ENCODE measurements at places on chromosomes 13 and 19.

DNA sequence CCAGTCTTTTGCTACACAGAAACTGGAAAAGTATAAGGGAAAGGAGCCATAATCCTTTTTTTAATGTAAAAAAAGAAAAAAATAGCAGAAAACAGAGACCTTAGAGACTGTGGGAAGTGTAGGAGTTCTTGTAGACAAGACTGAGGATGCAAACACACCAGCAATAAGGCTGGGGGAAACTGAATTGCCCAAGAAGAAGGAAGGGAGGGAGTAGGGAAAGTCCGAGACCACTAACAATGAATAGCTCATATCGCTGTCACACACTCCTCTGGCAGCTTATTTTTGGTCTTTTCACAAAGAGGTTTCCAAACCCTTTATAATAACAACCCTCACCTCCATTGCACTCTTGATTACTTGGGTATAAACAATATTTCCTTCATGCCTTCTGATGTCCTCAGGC is 952.0 kb downstream of the SLITRK5 start:
- no peak for DNase-seq

DNA sequence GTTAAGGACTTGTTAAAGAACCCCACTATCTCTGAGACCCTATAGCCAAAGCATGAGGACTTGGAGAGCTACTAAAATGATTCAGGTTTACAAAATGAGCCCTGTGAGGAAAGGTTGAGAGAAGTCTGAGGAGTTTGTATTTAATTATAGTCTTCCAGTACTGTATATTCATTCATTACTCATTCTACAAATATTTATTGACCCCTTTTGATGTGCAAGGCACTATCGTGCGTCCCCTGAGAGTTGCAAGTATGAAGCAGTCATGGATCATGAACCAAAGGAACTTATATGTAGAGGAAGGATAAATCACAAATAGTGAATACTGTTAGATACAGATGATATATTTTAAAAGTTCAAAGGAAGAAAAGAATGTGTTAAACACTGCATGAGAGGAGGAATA is 84.4 kb downstream of the DNAJC15 start:
- DNase-seq, result no peak

- no peak for DNase-seq
Observed at GRCh38 chr13:51168623-51169022, 53.6 kb upstream of the FAM124A start.

- no peak for DNase-seq
Observed at GRCh38 chr13:113469582-113469981, 16.3 kb upstream of the ADPRHL1 start.

DNA sequence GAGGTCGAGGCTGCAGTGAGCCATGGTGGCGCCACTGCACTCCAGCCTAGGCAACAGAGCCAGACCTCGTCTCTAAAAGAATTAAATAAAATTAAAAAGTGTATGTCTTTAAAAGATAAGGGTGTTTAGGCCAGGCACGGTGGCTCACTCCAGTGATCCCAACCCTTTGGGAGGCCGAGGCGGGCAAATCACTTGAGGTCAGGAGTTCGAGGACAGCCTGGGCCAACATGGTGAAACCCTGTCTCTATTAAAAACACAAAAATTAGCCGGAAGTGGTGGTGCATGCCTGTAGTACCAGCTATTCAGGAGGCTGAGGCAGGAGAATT is 7.5 kb upstream of the SDHAF1 start:
- DNase-seq, result no peak

GRCh38 chr19:54282686-54283470 is 2.0 kb upstream of the LILRB2 start:
- DNase-seq, result no peak

- DNase-seq, result no peak
Observed at GRCh38 chr19:55688422-55689218, 13.6 kb downstream of the EPN1 start.

- DNase-seq, result peak; percentile 79
Observed at GRCh38 chr19:18519962-18520847, 1.7 kb downstream of the ELL start.

DNA sequence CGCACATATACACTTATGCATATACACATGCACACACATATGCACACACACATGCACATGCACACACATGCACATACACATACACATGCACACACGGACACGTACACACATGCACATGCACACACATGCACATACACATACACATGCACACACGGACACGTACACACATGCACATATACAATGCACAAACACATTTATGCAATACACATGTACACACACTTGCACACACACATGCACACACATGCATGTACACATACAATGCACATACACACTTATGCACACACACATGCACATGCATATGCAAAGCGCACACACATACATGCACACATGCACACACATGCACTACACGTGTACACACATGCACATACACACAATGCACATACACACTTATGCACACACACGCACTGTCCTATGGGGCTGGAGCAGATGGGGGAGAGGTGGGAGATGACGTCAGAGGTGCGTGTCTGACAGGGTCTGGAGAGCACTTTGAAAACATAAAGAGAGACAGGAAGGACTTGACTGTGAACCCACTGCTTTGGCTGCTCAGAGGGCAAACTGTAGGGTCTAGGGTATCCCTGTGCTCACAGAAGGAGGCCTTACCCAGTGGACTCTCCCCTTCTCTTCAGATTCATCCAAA is 108.2 kb downstream of the UQCRFS1 start:
- no peak for DNase-seq

GRCh38 chr13:75341028-75341427 is 140.9 kb downstream of the TBC1D4 start:
- DNase-seq, result no peak

GRCh38 chr13:44237276-44237767 is 136.3 kb upstream of the SERP2 start:
- no peak for DNase-seq

DNA sequence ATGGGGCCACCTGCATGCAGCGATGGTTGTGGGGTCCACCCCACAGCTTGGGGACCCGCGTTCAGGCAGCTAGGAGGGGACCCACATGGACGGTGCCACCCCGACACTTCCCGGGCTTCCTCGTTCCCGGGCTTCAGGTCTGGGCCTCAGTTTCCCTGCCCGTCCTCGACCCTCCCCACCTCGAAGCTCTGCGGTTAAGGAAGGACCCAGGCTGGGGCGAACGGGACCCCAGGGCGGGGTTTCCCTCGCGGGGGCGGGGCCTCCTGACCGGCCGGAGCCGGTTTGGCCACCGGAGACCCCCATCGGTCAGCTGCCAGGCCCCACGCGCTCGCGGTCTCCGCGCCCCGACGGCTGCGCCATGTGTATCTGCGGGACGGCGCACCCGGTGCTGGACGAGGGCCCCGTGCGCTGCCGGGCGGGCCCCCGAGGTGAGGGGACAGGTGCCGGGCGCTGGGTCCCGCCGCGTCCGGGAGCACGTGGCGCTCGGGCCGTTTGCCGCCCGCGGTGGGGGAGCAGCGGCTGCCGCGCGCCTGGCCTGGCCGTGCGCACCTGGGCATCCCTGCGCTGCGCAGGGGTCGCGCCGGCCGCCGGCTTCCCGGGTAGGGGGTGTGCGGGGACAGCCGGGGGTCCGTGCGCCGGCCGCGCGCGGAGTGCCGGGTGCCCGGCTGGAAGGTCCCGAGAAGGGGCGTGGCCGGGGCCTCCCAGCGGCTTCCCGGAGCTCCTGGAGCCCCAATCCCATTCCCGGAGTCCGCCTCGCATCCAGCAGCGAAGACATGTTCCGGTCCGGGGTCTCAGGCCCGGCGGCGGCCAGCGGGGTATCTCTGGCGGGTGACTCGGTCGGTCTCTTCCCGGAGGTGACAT is 4.2 kb downstream of the ARHGAP45 start:
- no peak for DNase-seq

DNA sequence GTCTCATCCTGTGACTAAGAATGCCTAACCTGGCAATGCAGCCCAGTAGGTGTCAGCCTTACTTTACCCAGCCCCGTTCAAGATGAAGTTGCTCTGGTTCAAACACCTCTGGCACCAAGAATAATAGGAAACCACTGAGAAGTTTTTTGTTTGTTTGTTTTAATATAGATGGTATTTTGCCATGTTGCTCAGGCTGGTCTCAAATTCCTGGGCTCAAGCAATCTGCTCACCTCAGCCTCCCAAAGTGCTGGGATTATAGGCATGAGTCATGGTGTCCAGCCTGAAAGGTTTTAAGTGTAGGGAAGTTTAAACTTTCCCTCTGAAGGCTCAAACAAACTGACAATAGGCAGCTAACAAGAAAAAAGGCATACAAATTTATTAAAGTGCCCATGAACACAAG is 51.2 kb upstream of the ABCC4 start:
- DNase-seq, result no peak

GRCh38 chr13:80070024-80070703 is 270.8 kb downstream of the SPRY2 start:
- no peak for DNase-seq

DNA sequence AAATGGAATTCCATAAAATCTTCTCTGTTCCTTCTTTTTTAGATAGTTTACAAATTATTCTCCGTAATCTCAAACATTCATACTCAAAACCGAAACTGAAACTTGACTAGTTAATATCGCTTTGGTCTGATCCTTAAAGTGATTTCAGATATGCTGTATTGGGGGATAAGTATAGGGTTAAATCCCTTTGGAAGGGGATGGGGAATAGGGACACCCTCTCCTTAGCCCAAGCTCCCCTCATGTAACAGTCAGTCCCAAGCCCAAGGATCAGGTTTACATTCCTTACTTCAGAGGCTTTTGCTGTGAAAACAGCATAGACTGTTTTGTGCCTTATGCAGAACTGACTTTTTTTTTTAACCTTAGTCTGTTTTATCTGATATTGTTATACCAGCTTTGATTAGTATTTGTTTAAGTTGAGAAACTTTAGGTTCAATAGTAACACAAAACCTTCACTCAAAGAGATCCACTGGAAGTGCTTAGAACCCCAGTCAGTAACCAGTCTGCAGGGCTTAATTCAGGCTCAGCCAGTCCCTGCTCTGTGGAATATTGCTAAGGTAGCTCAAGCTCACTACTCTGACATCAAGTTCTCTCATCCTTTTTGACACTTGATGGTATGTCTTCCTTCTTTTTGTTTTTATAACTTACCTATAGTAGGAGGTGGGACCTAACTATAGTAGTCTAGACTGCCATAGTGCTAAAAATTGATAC is 10.5 kb downstream of the CDADC1 start:
- no peak for DNase-seq

- no peak for DNase-seq
Observed at GRCh38 chr19:12786141-12786870, 5.0 kb upstream of the JUNB start.

DNA sequence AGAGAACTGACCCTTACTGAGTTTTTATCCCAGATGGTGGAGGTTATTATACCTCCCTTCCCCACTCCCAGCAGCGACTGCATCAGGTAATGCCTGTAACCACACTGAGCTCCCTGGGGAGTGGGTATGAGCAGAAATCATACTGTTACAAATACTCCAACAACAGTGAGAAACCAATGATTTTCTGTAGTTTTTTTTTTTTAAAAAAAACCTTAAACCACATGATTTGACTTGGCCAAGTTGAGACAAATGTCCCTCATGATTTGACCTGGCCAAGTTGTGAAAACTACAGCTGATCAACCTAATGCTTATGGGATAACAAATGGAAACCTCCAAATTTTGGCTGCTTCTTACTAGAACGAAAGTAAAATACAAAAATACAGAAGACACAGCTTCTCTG is 33.1 kb upstream of the SERP2 start:
- DNase-seq, result no peak

DNA sequence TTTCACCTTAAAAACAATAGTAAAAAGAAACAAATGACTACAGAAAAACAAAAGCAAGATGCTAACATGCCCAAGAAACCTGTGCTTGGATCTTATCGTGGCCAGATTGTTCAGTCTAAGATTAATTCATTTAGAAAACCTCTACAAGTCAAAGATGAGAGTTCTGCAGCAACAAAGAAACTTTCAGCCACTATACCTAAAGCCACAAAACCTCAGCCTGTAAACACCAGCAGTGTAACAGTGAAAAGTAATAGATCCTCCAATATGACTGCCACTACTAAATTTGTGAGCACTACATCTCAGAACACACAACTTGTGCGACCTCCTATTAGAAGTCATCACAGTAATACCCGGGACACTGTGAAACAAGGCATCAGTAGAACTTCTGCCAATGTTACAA is 6.0 kb downstream of the CKAP2 start:
- no peak for DNase-seq

GRCh38 chr13:99661791-99662190 is 160.5 kb downstream of the TM9SF2 start:
- no peak for DNase-seq

DNA sequence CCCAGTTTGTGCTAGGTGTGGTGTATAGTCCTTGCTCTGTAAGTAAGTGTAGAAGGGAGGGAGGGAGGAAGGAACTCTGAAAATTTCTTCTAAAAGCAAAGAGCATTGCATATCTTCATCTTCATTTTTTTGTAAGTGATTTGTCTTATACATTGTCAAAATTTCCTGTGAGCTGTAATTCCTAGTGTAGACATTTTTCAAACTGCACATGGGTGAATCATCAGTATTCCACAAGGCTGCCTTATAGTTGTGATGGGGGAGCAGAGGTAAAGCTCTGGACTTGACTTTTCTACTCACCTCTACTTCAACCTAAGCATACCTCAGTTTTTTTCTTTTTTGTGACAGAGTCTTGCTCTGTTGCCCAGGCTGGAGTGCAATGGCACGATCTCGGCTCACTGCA is 86.9 kb downstream of the CDK8 start:
- DNase-seq, result no peak

- DNase-seq, result no peak
Observed at GRCh38 chr13:49303533-49304252, 56.0 kb downstream of the CDADC1 start.

All from SHP77 (cell line).